SJCRH30 (cell line): ENCODE measurements at places on chromosomes 3 and 15. TPM values are rescaled to one million over a fixed set of nuclear protein-coding genes. Genes with fewer than 3 reads are reported as not detected.

DNA sequence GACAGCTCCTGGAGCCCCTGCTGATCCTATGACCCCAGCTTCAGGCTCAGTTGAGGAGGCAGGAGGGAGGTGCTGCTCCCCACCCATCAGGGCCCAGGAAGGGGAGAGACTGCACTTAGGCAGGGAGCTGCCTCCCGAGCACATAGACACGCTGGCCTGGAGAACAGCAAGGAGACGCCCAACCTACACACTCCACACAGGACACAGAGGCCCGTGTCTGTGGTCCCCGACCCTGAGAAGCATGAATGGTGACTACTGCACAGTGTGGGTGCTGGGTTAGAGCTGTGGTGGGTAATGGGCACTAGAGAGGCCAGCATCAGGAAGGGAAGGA is 1.1 kb upstream of the HHATL start:
- DNase-seq = no peak

DNA sequence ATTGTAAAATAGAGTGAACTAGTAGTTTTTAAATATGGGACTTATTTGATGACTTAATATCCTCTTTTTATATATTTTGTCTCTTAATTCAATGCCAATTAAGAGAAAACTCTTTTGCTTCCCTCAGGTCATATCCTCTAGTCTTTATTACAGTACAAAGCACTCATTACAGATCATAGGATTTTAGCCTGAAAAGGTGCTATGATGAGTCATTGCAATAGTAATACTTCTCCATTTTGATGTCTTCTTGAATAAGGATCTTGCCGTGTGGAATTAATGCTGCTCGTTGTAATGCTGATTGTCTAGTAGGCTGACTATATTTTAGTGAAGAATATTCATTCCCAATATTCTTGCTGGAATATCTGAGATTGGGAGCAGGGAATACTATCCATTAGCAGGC is 612.2 kb upstream of the GOLIM4 start:
- DNase-seq = no peak

DNA sequence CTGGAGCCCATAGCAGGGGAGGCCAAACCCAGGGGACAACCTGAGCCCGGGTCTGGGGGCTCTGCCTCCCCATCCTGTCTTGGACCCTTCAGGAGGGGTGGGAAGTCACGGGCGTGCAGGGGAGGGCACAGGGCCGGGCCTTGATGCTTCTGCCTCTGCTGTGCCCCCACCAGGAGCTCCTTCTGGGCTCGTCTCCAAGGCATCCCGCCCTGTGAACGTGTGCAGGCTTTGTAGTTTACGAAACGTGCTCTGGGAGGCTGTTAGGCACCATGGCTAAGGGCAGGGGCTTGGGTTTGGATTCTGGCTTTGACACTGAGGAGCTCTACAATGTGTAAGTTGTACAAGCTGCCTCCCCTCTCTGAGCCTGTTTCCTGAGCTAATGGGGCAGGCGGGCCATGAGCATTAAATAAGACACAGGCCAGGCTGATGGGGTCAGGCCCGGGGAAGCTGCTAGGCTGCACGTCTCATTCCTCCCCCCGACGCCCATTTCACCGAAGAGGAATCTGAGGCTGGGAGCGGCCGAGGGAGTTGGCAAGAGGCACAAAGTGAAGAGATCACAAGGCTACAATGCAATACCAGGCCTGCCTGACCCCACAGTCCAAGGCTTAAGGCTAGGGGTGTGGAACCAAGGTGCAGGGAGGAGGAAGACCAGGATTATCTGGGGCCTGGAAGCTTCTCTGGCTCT is 19.6 kb downstream of the PLXND1 start:
- no peak for DNase-seq

- no peak for DNase-seq
Observed at GRCh38 chr3:156474560-156475389, 80.1 kb downstream of the SSR3 start.

- DNase-seq = no peak
Observed at GRCh38 chr15:58390655-58391054, 41.1 kb upstream of the LIPC start.

Gene LRRC31
- total RNA-seq = not detected in 2 replicates

Gene CAMKV
- total RNA-seq = not detected in 2 replicates

Gene THRB
- not detected in 2 replicates for total RNA-seq

Gene SAXO2
- total RNA-seq = 0.10 and 0.46 TPM in 2 replicates

Gene TMEM41A
- 17.6 and 17.9 TPM in 2 replicates for total RNA-seq
